NCI-H446 treated with DMSO at 0.1 percent for 48 hours (cell line): ENCODE measurements at places on chromosomes 2 and 18.

GRCh38 chr2:73243884-73244570 lies 9.9 kb downstream of the CCT7 start:
- DNase-seq: peak; percentile 79

DNA sequence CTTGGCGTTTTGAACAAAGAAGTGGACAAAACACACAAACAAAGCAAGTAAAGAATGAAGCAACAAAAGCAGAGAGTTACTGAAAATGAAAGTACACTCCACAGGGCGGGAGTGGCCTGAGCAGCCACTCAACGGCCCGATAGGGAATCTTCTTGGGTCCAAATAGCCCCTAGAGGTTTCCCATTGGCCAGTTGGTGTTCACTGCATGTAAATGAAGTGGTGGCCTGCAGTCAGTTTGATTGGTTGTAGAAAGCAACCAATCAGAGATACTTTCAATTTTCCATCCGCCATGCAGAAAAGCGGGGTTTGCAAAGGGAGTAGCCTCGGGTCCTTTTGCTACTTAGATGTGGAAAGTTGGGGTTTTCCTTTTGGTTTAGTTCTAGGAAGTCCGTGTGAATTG lies 31.6 kb downstream of the CYBRD1 start:
- DNase-seq: no peak

GRCh38 chr2:200625958-200626363 lies 40.1 kb downstream of the AOX1 start:
- no peak for DNase-seq

- no peak for DNase-seq
Observed at GRCh38 chr2:10762651-10763460, 41.4 kb downstream of the ATP6V1C2 start.

GRCh38 chr2:169365029-169365480 lies 2.7 kb upstream of the LRP2 start:
- DNase-seq: no peak

DNA sequence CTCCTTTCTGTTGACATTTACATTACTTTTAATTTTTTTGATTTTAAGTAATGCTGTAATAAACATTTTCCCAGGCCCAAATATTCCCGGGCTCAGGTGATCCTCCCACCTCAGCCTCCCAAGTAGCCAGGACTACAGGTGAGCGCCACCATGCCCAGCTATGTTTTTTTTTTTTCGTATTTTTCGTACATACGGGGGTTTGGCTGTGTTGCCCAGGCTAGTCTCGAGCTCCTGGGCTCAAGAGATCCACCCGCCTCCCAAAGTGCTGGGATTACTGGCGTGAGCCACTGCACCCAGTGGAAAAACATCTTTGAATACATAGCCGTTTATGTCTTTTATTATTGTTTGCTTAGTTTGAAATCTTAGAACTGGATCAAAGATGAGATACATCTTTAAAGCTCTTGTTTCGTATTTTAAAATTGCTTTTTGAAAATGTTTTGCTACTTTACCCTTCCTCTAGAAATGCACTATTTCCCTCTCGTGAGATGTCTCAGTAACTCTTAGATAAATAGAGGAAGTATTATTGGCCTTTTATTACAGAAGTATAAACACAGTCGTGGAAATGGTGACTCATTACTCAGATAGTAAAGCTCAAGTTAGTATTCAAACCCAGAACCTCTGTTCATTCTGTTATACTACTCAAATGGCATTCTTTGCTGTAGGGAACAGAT lies 2.4 kb downstream of the SMCHD1 start:
- DNase-seq: no peak

DNA sequence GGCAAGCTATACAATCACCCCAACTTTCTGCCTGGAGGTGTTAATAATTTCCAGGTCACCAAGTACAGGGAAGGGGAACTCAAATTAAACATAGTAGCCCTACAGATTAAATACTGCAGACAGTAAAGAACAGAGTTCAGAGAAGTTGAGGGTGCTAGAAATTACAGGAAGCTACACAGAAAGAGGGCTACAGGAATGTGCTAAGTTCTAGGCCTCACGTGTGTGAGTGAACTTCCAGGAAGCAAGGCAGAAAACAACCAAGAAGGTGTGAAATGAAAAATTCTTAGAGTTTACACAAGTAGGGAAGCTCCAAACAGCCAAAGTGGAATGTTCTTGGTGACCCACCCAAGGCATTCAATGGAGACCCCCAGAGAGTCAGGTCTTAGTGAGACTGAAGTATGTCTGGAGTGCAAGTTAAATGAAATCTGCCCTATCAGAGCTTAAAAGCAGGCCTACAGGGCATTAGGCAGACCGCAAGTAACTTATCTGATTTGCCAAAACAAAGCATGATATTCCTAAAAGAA lies 58.1 kb upstream of the RNU4ATAC start:
- no peak for DNase-seq

DNA sequence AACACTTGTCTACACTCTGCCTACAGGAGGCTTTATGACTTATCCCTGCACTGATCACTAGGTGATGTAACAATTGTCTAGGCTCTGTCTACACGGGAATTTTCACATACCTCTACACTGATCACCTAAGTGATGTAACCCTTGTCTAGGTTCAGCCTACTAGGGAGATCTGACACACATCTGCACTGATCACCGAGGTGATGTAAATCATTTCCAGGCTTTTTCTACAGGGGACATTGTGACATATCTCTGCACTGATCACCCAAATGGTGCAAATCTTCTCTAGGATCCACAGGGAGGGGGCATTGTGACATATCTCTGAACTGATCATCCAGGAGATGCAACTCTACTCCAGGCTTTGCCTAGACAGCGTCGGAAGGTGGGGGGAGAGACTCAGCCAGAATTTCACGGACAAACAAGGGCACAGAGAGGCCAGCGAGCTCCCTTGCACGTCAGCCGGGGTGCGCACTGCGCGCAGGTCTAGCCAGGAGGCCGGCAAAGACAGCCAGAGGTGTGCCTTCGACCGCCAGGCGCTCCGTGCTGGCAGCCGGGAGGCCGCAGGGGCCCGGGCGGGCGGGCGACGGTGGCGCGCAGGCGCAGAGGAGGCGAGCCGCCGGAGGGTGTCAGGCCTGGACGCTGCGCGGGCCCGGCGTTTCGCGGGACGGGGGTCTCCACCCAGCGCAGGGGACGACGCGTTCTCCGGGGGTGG lies 46.9 kb upstream of the USP14 start:
- DNase-seq: no peak

GRCh38 chr2:879540-879939 lies 71.1 kb upstream of the SNTG2 start:
- DNase-seq: no peak

GRCh38 chr18:57579934-57580333 lies 6.6 kb downstream of the FECH start:
- no peak for DNase-seq

DNA sequence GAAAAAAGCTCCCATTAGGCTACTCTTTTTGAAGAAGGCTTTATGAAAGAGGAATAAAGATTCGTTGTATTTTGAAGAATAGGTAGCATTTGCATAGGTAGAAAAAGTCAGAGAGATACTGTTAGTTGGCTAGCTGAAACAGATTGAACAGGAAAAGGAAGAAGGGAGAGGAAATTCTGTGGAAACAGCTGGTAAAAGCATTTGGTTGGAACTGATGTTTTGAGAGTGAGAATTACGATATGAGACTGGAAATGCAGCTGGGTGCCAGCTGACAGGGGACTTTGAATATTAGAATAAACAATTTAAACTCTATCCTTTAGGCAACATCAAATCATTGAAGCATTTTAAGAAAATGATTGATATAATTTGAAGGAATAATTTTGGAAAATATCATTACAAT lies 96.7 kb upstream of the CNTNAP5 start:
- no peak for DNase-seq

DNA sequence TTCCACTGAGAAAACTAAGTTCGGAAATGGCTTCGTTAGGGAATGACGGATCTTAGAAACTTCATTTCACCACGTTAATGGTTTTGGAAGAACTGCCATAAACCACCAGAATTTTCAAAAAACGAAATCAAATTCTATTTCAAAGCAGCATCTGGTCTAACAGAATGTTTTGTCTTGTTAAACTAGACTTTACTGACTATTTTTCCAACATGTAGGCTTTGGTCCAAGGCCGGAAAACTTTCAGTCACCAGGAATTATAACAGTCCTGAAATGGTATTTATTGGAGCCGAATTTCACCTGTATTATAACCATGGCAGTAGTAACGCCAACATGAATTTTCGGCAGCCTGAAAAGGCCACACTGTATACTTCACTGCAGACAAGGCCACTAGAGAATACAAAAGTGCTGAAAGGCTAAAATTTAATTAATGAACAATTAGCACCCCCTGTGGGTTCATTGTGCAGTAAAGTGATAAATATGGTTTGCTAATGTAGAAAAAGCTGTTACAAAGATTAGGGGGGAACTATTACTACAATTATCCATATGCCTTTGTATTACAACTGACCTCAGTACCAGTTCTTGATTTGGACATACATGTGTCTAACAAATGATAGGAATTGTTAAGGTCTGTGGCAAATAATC lies 116.4 kb downstream of the ZNF521 start:
- no peak for DNase-seq

- DNase-seq: no peak
Observed at GRCh38 chr2:193103064-193103463, 908.3 kb upstream of the TMEFF2 start.

GRCh38 chr2:45102141-45102540 lies 92.9 kb upstream of the SIX2 start:
- no peak for DNase-seq

GRCh38 chr2:163198972-163199371 lies 360.4 kb upstream of the KCNH7 start:
- DNase-seq: no peak

DNA sequence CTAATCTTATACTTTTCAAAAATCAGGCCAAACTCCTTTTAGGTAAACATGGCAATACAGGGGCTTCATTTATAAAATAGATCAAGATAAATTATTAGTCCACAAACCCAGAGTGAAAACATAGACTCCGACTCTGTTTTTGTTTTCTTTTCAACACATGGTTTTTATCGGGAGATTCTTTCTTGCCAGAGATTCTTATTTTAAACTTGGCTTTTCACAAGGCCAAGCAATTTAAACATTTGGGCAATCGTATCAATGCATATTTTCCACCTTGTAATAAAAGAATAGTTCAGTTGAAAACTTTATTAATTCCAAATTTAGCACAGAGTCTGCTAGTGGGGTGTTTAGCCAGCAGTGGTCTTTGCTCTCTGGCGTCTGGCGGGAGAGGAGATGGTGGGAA lies 71.9 kb downstream of the SOX11 start:
- no peak for DNase-seq

- no peak for DNase-seq
Observed at GRCh38 chr2:142769761-142770160, 107.7 kb upstream of the KYNU start.

GRCh38 chr2:218046238-218046637 lies 22.8 kb upstream of the RUFY4 start:
- no peak for DNase-seq

GRCh38 chr2:228056293-228057097 lies 125.0 kb downstream of the SPHKAP start:
- DNase-seq: no peak

- peak; percentile 42 for DNase-seq
Observed at GRCh38 chr2:47016172-47016913, 100.7 kb upstream of the MCFD2 start.

GRCh38 chr2:10331702-10332401 lies 29.1 kb downstream of the HPCAL1 start:
- DNase-seq: no peak

DNA sequence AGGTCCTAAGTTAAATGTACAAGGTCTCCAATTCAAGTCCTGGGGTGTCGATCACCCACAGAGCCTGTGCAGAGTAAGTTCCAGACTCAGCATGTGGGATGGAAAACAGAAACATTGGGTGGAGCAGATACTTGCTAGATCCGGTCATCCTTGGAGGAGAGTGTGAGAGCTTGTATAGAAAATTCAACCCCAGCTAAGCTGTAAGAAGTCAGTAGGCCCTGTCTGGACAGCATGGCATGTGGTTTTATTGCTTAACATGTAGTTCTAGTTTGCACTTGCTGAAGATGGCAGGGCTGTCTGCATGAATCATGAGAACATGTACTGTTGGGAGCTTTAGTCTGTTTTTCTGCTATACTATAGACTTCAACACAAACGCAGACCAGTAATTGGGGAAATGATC lies 189.6 kb upstream of the RMP24 start:
- no peak for DNase-seq

- no peak for DNase-seq
Observed at GRCh38 chr2:62304429-62305417, 108.8 kb downstream of the B3GNT2 start.

- no peak for DNase-seq
Observed at GRCh38 chr2:233473878-233474277, 92.7 kb downstream of the USP40 start.

DNA sequence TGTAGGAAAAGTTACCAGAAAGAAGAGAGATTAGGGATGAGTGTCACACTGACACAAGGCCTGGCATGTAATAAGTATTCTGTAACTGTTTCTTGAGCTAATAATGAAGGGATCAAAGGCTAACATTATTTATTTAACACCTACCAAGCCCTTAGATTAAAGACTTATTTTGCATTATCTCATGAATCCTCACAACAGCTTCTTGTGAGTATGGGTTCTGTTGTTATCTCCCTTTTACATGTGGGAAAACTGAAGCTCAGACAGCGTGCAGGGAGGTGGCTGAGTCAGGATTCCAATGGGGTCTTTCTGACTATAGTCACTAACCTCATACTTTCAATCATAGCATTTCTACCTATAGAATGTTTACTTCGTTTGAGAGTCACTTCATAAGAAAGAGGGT lies 79.0 kb upstream of the PROKR1 start:
- DNase-seq: no peak

GRCh38 chr2:203533676-203534591 lies 1.2 kb downstream of the RAPH1 start:
- DNase-seq: no peak
